Esophagus squamous epithelium (tissue), 5 donors: ENCODE measurements at places on chromosomes 6 and 20.

DNA sequence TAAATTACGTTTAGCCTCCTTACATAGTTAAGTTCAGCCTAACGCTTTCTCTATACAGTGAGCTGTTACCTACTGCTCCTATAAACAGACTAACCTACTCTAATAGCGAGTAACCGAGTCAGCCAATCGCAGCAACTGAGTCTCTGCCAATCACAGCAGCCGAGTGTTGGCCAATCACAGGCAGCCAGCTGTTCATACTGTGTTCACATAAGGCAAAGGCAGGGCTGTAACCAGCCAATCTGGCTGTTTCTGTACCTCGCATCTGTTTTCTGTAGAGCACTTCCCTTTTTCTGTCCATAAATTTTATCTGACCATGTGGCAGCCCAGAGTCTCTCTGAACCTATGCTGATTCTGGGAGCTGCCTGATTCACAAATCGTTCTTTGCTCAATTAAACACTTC lies 263.9 kb upstream of the JARID2 start:
- no peak for DNase-seq

GRCh38 chr6:41092421-41093140 lies 19.8 kb downstream of the NFYA start:
- no peak for DNase-seq

DNA sequence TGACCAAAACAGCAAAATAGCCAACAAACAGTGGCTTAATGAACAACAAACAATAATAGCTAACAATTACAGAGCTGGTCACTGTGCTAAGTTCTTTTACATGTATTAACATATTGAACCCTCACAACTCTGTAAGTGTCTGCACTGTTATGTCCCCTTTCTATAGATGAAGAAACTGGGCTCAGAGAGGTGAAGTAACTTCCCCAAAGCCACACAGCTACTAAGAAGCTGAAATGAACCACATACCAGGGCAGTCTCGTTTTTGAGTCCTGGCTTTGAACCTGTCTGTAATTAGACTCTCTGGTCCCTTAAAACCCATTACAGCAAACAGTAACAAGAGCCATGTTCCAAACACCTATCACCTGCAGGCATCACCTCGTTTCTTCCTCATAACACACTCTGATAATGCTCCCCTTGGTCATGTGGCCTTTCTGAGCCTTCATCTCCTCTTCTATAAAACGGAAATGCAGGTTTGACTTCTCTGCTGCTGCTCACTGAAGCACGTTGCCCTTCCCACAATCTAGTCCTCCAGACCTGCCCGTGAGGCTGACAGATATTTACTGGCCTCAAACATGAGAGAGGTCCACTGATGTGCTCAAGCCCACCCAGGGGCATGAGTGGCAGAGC lies 23.3 kb downstream of the KCNK15 start:
- DNase-seq = no peak

- no peak for DNase-seq
Observed at GRCh38 chr20:63320041-63320511, 27.1 kb downstream of the COL20A1 start.

- DNase-seq = no peak
Observed at GRCh38 chr20:19408971-19409370, 196.5 kb downstream of the SLC24A3 start.

- peak; percentile 41 for DNase-seq
Observed at GRCh38 chr6:28349892-28350737, at the start of gene ZKSCAN3. TSS of gene ZKSCAN3 (plus strand) at chr6:28349947. CDS start at chr6:28359587, 9,640 bp downstream.

DNA sequence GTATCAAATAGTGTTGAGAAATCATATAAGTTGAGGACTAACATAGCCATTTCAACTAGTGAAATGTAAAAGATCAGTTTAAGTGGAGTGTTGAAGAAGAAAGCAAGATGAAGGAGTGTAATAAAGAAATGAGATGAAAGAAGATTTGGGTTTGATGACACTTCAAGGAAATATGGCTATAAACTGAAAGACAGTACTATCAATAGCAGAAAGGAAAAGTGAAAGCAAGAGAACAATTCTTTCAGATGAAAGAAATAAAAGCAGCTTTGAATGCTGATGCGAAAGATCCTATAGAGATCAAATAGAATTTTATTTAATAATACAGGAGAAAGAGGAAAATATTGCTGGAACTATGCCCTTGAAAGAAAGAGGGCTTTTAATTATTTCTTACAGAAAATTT lies 92.8 kb upstream of the PRSS16 start:
- DNase-seq = no peak

GRCh38 chr6:133707456-133707855 lies 181.5 kb upstream of the TCF21 start:
- DNase-seq = no peak

GRCh38 chr6:1872649-1873131 lies 263.0 kb downstream of the FOXC1 start:
- DNase-seq = no peak

- no peak for DNase-seq
Observed at GRCh38 chr20:63377256-63377941, 16.2 kb upstream of the CHRNA4 start.

GRCh38 chr6:118875672-118876071 lies 18.3 kb upstream of the ASF1A start:
- no peak for DNase-seq

GRCh38 chr20:31568773-31569162 lies 36.3 kb upstream of the ID1 start:
- DNase-seq = no peak
